ENCODE measurements at places on chromosomes 6 and 20.
A peak's percentile ranks its signal among the peaks of the same experiment; 100 is the strongest.

- H3K4me1 ChIP-seq = no peaks in the 10 kb centered on the region
- H3K36me3 ChIP-seq = no peaks in the 10 kb centered on the region
- H3K4me3 ChIP-seq = no peak overlapping the region
Observed at GRCh38 chr6:110020888-110021287, 42.8 kb downstream of the GPR6 start.

DNA sequence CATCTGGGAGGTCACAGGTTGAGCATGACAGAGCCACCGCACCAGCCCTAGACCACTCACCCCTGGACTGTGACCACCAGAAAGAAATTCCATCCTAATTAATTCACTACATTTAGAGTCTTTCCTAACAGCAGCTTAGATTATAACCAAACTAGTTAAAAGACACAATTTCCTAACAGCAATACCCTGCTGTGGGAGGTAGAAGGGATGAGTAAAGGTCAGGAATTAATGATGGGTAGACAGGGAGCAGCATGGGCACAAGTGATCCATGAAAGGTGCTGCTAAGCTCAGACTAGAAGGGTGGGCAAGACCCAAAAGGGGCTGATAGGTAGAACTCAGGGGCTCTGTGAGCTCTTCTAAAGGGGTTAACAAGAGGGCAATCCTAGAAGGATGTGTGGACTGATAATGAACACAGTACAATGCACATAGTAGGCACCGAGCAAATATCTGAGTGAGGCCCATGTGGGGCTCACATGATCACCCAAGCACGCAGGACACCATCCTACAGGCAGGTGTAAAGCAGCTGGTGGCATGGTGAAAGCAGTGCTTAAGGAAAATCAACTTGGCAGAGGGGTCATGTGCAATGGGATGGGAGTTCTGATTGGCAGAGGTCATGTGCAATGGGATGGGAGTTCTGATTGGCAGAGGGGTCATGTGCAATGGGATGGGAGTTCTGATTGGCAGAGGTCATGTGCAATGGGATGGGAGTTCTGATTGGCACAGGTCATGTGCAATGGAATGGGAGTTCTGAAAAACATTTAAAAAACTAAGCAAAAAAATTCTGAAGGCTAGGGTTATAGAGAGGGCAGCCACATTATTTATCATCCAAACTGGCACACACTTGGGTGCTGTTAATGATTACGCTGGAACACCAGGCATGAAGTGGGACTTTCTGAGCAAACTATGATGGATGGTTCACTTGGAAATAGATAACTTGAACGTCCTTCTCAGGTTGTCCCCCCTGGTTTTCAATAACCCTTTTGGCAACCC is 188.2 kb upstream of the FOXQ1 start:
- no peak for DNase-seq
- H3K4me1 ChIP-seq = no peaks in the 10 kb centered on the region
- no peaks in the 10 kb centered on the region for H3K36me3 ChIP-seq
- H3K27me3 ChIP-seq = no peaks in the 10 kb centered on the region

GRCh38 chr20:10490257-10490656 is 55.2 kb downstream of the SLX4IP start:
- no peak for DNase-seq
- H3K27me3 ChIP-seq = no peaks in the 10 kb centered on the region
- H3K36me3 ChIP-seq = no peaks in the 10 kb centered on the region
- no peaks in the 10 kb centered on the region for H3K4me1 ChIP-seq
- H3K27ac ChIP-seq = no peak overlapping the region

- H3K27me3 ChIP-seq = no peaks in the 10 kb centered on the region
- no peak overlapping the region for H3K4me3 ChIP-seq
- H3K4me1 ChIP-seq = no peaks in the 10 kb centered on the region
- H3K36me3 ChIP-seq = no peaks in the 10 kb centered on the region
Observed at GRCh38 chr20:9985773-9986172, 49.0 kb upstream of the ANKEF1 start.

- DNase-seq = no peak
- H3K27ac ChIP-seq = no peak overlapping the region
Observed at GRCh38 chr6:50842446-50842845, 23.8 kb downstream of the TFAP2B start.

DNA sequence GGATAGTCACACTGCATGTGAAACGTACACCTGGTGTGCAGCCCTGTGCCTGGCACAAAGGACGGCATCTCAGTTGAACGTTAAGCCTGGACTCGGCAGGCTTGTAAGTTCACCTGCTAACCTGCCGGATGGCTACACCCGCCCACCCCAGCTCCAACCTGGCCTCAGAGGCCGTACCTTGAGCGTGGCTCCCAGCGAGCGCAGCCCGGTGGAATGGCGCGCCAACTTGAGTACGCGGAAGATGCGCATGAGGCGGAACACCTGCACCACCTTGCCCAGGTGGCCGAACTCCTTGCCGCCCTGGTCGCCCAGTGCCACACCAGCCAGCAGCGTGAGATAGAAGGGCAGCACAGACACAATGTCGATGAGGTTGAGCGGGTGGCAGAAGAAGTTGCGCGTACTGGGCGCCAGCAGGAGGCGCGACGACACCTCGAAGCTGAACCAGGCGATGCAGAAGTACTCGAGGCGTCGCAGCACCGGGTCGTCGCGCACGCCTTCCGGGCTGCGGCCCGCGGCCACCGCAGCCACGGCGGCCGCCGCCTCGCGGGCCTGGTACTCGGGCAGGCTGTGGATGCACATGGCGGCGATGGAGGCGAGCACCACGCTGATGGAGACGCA is 3.3 kb downstream of the KCNS1 start:
- no peaks in the 10 kb centered on the region for H3K27me3 ChIP-seq
- H3K4me1 ChIP-seq = no peaks in the 10 kb centered on the region
- no peak overlapping the region for H3K4me3 ChIP-seq
- no peak for DNase-seq

DNA sequence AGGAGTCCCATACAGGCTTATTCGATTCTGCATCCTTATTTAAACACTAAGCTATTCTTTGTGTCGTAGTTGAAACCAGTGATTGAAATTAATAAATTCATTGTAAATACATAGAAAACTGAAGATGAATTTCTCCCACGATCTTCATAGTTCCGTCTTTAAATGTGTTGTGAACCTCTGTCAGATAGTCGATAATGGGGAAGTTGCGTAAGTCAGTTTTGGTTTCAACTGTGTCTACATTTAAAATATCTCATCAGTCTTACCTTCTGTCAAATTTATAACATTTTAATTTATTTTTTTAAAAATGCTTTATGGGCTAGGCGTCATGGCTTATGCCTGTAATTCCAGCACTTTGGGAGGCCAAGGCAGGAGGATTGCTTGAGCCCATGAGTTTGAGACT is 12.7 kb downstream of the STX11 start:
- no peak for DNase-seq
- no peak overlapping the region for H3K4me3 ChIP-seq
- no peak overlapping the region for H3K27ac ChIP-seq
- H3K27me3 ChIP-seq = no peaks in the 10 kb centered on the region
- H3K4me1 ChIP-seq = 0 out of 2 replicates have a peak, but pooled peaks cover 3% of the 10 kb centered on the region
- no peaks in the 10 kb centered on the region for H3K36me3 ChIP-seq

DNA sequence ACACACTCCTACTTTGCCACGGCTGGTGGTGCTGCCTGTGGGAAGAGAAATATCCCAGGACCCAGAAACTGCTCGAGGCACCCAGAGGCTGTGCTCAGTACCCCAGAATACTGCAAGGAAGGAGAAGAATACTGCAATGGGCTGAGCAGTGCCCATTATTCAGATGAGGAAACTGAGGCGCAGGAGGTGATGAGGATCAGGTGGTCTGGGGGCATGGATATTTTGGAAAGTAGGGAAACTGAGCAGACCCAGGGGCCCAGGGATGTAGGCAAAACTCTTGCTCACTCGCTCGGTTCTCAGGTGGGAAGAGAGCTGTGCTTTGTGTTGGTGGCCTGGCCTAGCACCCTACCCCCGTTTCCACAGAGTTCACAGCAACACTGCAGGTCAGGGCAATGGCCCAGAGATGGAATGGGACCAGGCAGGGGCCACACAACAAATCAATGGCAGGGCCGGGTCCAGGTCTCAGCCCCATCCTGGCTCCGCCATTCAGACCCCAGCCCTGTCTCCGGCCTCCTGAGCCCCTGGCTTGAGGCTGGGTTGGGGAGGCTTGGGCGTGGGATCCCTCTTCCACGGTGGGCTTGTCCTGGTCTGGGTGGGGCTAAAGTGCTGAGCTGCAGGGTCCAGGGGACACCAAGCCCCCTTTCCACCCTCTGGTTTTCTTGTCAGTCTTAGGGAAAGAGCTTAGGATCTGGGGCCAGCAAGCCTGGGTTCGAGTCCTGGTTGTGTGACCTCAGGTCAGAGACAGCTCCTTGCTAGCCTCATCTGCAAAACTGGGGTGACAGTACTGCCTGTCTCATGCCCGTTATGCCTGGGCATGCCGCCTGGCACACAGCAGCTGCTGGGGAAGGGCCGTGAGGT is 33.9 kb downstream of the SUN5 start:
- no peak overlapping the region for H3K4me3 ChIP-seq
- H3K36me3 ChIP-seq = no peaks in the 10 kb centered on the region
- H3K4me1 ChIP-seq = no peaks in the 10 kb centered on the region
- no peak overlapping the region for H3K27ac ChIP-seq

- peak overlapping the region; percentile 41 for H3K4me3 ChIP-seq
- H3K4me1 ChIP-seq = peaks cover 83% of the 10 kb centered on the region
- no peaks in the 10 kb centered on the region for H3K36me3 ChIP-seq
- H3K27me3 ChIP-seq = no peaks in the 10 kb centered on the region
Observed at GRCh38 chr6:125200941-125201340, 47.4 kb downstream of the TPD52L1 start.

DNA sequence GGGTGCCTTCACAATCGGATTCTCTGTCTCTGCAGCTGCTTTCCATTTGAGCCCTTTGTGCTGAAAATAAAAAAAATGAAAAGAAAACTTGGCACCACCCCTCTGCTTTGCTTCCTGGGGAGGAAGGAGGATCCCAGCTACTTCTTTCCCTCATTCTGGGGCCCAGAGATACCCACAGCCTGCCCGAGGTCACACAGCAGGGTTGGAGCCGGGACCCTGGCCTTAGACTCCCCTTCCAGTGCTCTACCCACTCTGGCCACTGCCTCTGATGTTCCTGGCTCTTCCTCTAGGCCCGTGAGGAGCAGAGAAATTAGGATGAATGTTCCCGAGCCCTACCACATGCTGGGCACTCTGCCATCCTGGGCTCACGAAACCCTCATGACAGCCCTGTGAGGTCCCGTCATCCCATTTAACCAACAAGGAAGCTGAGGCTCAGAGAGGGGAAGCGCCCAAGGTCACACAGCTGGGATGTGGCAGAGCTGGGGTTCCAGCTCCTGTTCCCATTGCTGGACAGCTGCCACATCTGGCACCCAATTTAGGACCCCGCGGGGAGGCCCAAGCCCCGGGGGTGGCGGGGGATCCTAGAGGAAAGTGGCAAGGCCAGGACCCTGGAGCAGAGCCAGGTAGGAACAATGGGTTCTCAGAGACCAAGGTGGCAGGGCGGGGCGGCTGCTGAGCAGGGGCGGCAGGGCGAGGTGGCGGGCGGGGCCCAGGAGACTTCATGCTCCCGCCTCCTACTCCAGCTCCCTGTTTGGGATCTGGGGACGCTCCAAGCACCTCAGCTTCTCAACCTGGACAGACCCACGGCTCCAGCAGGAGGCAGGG is 76.6 kb downstream of the CEBPB start:
- peak overlapping the region; percentile 84 for H3K27ac ChIP-seq
- H3K4me3 ChIP-seq = no peak overlapping the region
- H3K36me3 ChIP-seq = no peaks in the 10 kb centered on the region
- peak; percentile 93 for DNase-seq
- no peaks in the 10 kb centered on the region for H3K27me3 ChIP-seq
- peaks cover 45% of the 10 kb centered on the region for H3K4me1 ChIP-seq

DNA sequence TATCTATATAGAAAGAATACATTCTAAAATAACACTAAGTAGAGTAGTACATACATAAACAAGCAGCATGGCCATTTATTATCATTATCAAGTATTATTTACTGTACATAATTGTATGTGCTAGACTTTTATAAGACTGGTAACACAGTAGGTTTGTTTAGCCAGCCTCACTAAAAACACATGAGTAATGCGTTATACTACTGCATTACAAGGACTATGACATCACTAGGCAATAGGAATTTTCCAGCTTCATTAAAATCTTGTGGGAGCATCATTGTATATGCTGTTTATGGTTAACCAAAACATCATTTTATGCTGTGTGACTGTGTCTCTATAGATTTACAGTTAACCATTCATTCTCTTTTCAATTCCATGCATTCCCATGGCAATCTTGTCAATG is 131.7 kb upstream of the HDGFL1 start:
- DNase-seq = no peak
- H3K27ac ChIP-seq = no peak overlapping the region
- no peaks in the 10 kb centered on the region for H3K27me3 ChIP-seq
- no peaks in the 10 kb centered on the region for H3K4me1 ChIP-seq
- H3K36me3 ChIP-seq = no peaks in the 10 kb centered on the region

DNA sequence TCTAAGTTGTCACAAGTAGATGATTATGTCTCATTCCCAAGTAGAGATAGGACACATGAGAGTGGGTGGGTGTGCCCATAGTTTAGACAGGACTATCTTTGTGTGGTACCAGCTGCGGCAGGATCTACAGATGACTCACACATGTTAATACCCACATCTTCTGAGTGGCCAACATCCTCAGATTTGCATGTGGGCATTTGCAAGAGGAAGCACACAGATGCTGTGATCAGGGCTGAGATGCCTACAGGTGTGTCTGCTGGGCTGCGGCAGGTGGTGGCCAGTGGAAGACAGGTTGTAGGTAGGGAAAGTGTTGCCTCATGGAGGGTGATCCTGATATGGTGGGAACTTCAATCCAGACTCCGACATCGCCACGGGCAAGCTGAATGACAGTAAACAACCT is 50.8 kb downstream of the UTRN start:
- H3K4me1 ChIP-seq = peaks cover 30% of the 10 kb centered on the region
- DNase-seq = no peak
- H3K36me3 ChIP-seq = no peaks in the 10 kb centered on the region
- H3K27me3 ChIP-seq = no peaks in the 10 kb centered on the region
- no peak overlapping the region for H3K27ac ChIP-seq

DNA sequence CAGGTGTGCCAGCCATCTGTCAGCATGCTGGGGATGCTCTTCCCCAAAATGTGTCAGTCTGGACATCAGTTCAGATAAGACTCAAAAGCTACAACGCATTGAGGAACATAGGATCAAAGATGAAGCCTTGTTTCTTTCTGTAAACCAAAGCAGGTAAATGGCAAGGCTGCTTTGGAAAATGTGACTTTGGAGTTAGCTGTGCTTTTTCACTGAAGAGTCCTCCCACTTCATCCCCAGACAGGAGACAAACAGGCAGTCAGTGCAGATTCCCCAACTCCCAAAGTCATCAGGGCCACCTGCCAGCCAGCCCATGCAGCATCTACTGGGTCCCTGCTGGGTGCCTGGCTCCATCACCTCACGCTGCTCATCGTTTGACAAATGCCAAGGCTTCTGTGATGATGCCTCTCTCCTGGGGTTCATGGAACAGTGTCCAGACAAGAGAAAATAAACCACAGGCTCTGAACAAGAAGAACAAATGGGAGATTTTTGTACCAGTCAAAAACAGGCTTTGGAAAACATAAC is 205.0 kb upstream of the BTBD3 start:
- no peak overlapping the region for H3K4me3 ChIP-seq
- H3K27me3 ChIP-seq = no peaks in the 10 kb centered on the region
- H3K27ac ChIP-seq = no peak overlapping the region

- no peak for DNase-seq
- peak overlapping the region; percentile 78 for H3K4me3 ChIP-seq
- no peak overlapping the region for H3K27ac ChIP-seq
- H3K27me3 ChIP-seq = no peaks in the 10 kb centered on the region
- H3K36me3 ChIP-seq = peaks cover 3% of the 10 kb centered on the region
- peaks cover 19% of the 10 kb centered on the region for H3K4me1 ChIP-seq
Observed at GRCh38 chr6:42745083-42745639, 742 bp downstream of the TBCC start.

All from PC-9 (cell line).